ENCODE measurements at places on chromosomes 2 and 18. TPM values are rescaled to one million over a fixed set of nuclear protein-coding genes. Genes with fewer than 3 reads are reported as not detected.

Gene MC4R
- not detected for total RNA-seq

GRCh38 chr18:26655525-26656430 is 107.4 kb upstream of the KCTD1 start:
- H3K27me3 ChIP-seq: peaks cover 78% of the 10 kb centered on the region
- peak overlapping the region; percentile 76 for H3K27ac ChIP-seq
- peak overlapping the region; percentile 75 for H3K4me3 ChIP-seq
- peaks cover 4% of the 10 kb centered on the region for H3K4me1 ChIP-seq

Gene MYL12A
- 283 TPM for total RNA-seq

GRCh38 chr2:146624430-146625160 is 1220.2 kb upstream of the ACVR2A start:
- no peaks in the 10 kb centered on the region for H3K36me3 ChIP-seq
- H3K27me3 ChIP-seq: no peaks in the 10 kb centered on the region
- no peak overlapping the region for H3K4me3 ChIP-seq
- H3K27ac ChIP-seq: no peak overlapping the region

Gene ZNF521
- 26.9 TPM for total RNA-seq

Gene IGFBP5
- 3.6 TPM for total RNA-seq

- no peaks in the 10 kb centered on the region for H3K27me3 ChIP-seq
- H3K36me3 ChIP-seq: no peaks in the 10 kb centered on the region
- H3K27ac ChIP-seq: no peak overlapping the region
- no peak for DNase-seq
- no peaks in the 10 kb centered on the region for H3K4me1 ChIP-seq
Measured at GRCh38 chr18:73646772-73647171, 500.9 kb downstream of the FBXO15 start.

GRCh38 chr18:37253394-37254235 is 312.0 kb downstream of the CELF4 start:
- peak overlapping the region; percentile 81 for H3K4me3 ChIP-seq
- H3K4me1 ChIP-seq: peaks cover 3% of the 10 kb centered on the region
- no peak overlapping the region for H3K27ac ChIP-seq
- H3K36me3 ChIP-seq: no peaks in the 10 kb centered on the region
- peaks cover 47% of the 10 kb centered on the region for H3K27me3 ChIP-seq

Gene SGO2
- total RNA-seq: 18.4 TPM

- DNase-seq: peak; percentile 92
- H3K27me3 ChIP-seq: no peaks in the 10 kb centered on the region
- H3K4me1 ChIP-seq: no peaks in the 10 kb centered on the region
- no peak overlapping the region for H3K27ac ChIP-seq
Measured at GRCh38 chr2:217993817-217994463, 8.9 kb downstream of the TNS1 start.

DNA sequence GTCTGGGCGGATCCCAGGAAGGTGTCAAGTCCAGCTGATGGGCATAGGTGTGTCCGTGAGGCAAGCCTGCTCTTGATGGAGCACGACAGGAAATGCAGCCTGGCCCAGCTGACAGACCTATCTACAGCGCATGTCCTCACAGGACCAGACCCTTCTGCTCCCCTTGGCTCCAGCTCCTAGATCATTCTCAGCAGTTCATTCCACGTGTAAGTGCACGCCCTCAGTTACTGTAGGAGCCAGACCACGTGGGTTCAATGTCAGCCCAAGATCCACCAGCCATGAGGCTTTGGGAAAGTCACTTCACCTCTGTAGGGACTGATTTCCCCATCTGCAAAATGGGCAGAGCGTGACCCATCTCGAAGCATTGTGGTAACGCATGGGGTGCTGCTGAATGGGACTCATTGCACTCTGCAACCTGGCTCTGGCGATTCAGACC is 47.8 kb downstream of the TMEM17 start:
- H3K4me1 ChIP-seq: peaks cover 3% of the 10 kb centered on the region
- DNase-seq: no peak
- H3K27me3 ChIP-seq: peaks cover 17% of the 10 kb centered on the region

Gene PLEKHH2
- total RNA-seq: 5.0 TPM

Gene CRACDL
- 0.86 TPM for total RNA-seq

- H3K4me1 ChIP-seq: peaks cover 10% of the 10 kb centered on the region
- no peak overlapping the region for H3K27ac ChIP-seq
- no peak overlapping the region for H3K4me3 ChIP-seq
- no peaks in the 10 kb centered on the region for H3K27me3 ChIP-seq
- no peak for DNase-seq
Measured at GRCh38 chr2:229779650-229780049, 65.3 kb upstream of the DNER start.

Gene ST8SIA3
- total RNA-seq: 1.5 TPM

DNA sequence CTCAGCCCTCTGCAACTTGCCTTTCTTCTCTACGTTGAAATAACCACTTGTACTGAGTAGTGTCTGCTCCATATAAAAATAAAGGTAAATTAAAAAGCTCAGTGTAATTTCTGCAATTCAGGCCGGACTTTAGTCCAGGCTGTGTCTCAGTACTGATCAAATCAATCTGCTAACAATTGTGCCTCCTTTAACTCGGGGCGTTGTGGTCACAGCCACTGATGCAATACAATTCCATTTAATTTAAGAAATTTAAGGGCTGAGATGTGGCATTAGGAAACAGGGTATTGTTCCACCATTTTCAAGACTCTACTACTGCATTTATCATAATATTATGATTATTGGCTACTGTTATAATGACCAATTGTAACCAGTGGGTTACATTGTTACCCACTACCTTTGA is 60.0 kb upstream of the NPAS2 start:
- H3K4me3 ChIP-seq: no peak overlapping the region
- H3K4me1 ChIP-seq: no peaks in the 10 kb centered on the region
- H3K36me3 ChIP-seq: no peaks in the 10 kb centered on the region
- no peaks in the 10 kb centered on the region for H3K27me3 ChIP-seq
- no peak overlapping the region for H3K27ac ChIP-seq

- DNase-seq: no peak
- H3K27me3 ChIP-seq: no peaks in the 10 kb centered on the region
- no peak overlapping the region for H3K4me3 ChIP-seq
- H3K27ac ChIP-seq: no peak overlapping the region
- H3K36me3 ChIP-seq: no peaks in the 10 kb centered on the region
- H3K4me1 ChIP-seq: no peaks in the 10 kb centered on the region
Measured at GRCh38 chr2:121254748-121255147, 30.3 kb downstream of the TFCP2L1 start.

GRCh38 chr2:8608411-8608954 is 73.4 kb upstream of the ID2 start:
- H3K4me3 ChIP-seq: no peak overlapping the region
- no peak for DNase-seq
- H3K4me1 ChIP-seq: peaks cover 13% of the 10 kb centered on the region

- H3K27me3 ChIP-seq: no peaks in the 10 kb centered on the region
- peaks cover 7% of the 10 kb centered on the region for H3K4me1 ChIP-seq
- H3K27ac ChIP-seq: no peak overlapping the region
- H3K4me3 ChIP-seq: no peak overlapping the region
- H3K36me3 ChIP-seq: no peaks in the 10 kb centered on the region
Measured at GRCh38 chr2:237128026-237128703, 42.5 kb downstream of the COPS8 start.

Gene KCNS3
- total RNA-seq: 15.2 TPM

DNA sequence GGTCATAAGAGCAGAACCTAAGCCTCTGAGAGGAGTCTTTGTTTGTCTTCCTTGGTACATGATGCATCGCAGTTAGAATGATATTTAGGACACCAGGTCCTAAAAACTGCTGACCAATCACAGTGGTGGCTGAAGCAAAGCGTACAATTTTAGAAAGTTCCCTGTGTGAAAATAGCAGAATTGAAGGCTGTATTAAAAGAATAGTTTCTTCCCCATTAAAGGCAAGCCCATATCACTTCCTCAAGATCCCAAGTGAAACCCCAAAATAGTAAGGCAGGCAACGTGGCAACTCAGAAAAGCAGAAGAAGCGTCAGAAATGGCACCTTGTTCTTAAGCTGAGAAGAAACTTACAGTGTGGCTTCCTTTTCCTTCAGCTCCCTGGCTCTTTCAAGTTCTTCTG is 154.8 kb upstream of the PGAP1 start:
- H3K27me3 ChIP-seq: no peaks in the 10 kb centered on the region
- DNase-seq: no peak

Gene COBLL1
- total RNA-seq: 13.2 TPM
